Inflammatory macrophage (primary cell): ENCODE measurements at places on chromosomes 4 and X.

DNA sequence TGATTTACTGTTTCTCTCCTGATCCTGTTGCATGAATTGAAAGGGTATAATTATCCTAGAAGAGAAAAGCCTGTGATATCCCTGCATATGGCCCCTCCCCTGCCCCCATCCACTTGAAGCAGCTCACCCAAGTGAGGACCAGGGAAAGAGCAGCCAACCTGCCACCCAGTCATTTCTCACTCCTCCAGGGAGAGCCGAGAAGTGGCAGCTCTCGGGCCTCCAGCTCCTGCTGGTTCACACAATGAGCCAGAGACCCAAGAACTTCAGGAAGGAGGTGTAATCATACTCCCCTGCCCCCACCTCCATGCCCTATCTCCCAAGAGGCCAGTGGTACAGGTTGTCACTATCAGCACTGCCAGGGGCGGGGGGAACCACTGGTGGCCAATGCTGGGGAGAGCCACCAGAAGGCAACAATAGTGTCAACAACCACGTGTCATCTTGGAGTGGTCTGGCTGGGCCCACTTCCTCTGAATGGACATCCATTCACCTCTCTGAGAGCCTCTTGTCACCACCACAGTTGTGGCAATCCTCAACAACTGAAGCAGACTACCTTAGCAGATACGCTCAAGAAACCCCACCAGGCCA is 42.9 kb downstream of the APOO start:
- DNase-seq: no peak

GRCh38 chr4:156888762-156889161 is 82.8 kb downstream of the PDGFC start:
- DNase-seq: peak; percentile 36

DNA sequence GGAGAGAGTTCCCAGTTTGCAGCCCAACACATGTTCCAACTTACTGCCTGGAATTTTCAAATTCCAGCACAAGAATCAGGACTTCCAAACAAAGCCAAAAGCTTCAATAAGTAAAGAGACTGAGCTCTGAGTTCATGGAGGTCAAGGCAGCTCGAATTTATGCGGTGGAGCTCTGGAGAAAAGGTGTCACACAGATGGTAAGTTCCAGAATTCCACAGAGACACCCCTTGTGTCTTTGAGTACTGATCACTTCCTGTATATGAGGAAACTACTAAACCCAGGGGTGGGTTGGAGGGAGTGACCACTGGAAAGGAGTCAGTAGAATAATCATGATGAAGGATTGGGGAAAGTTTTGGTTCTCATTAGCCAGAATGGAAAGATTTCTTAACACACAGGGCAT is 118.5 kb upstream of the GUCY1A1 start:
- DNase-seq: no peak

GRCh38 chr4:108181704-108182103 is 13.0 kb upstream of the LEF1 start:
- no peak for DNase-seq

DNA sequence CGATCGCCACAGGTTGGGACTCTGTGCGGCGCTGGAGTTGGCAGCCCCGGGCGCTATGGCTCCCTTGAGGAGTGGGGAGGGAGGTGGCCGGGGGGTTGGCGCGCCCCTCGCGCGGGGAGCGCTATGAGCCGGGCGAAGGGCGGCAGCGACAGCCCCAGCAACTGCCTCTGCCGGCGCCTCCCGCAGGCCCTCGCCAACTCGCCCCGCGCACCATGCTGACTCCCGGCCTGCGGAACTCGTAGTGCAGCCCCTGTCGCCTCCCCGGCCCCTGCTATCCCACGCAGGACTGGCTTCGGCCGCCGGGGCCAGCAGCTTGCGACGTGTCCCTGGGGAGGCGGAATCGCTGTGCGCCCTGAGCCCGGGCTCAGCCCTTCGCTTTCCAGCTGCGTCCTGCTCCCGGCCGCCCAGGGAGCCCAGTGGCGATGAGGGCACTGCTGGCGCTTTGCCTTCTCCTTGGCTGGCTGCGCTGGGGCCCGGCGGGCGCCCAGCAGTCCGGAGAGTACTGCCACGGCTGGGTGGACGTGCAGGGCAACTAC is 415 bp downstream of the SHISA3 start:
- DNase-seq: no peak

- DNase-seq: no peak
Observed at GRCh38 chr4:151569650-151570049, 160.7 kb downstream of the FHIP1A start.

GRCh38 chrX:12955882-12956703 is 18.8 kb upstream of the TMSB4X start:
- DNase-seq: peak; percentile 90
